Endothelial cell of umbilical vein (primary cell): ENCODE measurements at places on chromosomes 2 and 18. TPM values are rescaled to one million over a fixed set of nuclear protein-coding genes. Genes with fewer than 3 reads are reported as not detected.

The LHCGR gene
- total RNA-seq = not detected in 2 replicates

The STARD6 gene
- not detected in 2 replicates for total RNA-seq

The EIF2AK3 gene
- 17.3 and 17.5 TPM in 2 replicates for total RNA-seq

The RIF1 gene
- 43.7 and 55.3 TPM in 2 replicates for total RNA-seq

GRCh38 chr2:84969511-84970209 is 1.3 kb upstream of the KCMF1 start:
- peak overlapping the region; percentile 96 for H3K27ac ChIP-seq
- peak overlapping the region; percentile 92 for H3K4me3 ChIP-seq
- no peaks in the 10 kb centered on the region for H3K27me3 ChIP-seq

GRCh38 chr2:19979932-19980331 is 10.0 kb downstream of the WDR35 start:
- H3K27ac ChIP-seq = peak overlapping the region; percentile 67
- peaks cover 2% of the 10 kb centered on the region for H3K36me3 ChIP-seq
- H3K4me1 ChIP-seq = peaks cover 32% of the 10 kb centered on the region
- no peaks in the 10 kb centered on the region for H3K27me3 ChIP-seq
- peak; percentile 80 for DNase-seq

- H3K27ac ChIP-seq = no peak overlapping the region
- no peaks in the 10 kb centered on the region for H3K36me3 ChIP-seq
- no peaks in the 10 kb centered on the region for H3K27me3 ChIP-seq
- H3K4me1 ChIP-seq = no peaks in the 10 kb centered on the region
- no peak overlapping the region for H3K4me3 ChIP-seq
Observed at GRCh38 chr2:111685342-111685741, 198.7 kb downstream of the ANAPC1 start.
